ENCODE measurements at places on chromosomes 4 and X.

DNA sequence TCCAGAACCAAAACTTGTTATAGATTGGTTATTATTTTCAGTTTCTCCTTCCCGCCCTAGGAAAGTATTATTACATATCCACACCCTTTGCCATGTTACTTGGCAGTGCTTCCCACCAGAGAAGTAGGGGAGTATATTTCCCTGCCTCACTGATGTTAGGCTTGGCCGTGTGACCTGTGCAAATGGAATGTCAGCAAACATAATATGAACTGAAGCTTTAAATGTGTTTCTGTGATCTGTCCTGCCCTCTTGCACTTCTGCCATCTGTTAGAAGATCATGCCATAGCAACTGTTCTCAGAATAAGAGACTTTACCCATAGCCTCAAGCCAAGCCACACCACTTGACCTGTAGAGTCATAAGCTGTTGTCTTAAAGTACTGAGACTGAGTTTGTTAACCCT is 36.7 kb upstream of the NEUROG2 start:
- peak; percentile 26 for DNase-seq

GRCh38 chr4:19739101-19739651 is 512.5 kb upstream of the SLIT2 start:
- peak; percentile 93 for DNase-seq

DNA sequence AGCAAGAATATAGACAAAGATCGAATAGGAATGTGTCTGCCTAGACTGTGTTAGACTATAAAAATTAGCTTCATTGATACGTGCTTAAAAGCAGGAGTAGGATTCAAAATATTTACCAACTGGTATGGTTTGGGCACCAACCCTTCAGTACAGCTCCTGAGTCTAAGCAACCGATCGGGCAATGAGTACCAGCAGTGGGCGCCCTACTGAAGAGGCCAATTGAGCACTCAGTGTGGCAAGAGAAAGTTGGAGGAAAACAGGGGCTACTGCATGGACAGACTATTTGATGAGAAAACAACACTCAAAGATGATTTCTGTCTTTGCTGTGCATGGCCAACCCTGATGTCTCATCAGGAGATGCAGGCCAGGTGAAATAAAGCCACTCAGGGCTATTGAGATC is 176.0 kb upstream of the NWD2 start:
- DNase-seq, result no peak

GRCh38 chr4:17762726-17763125 is 18.7 kb downstream of the FAM184B start:
- peak; percentile 64 for DNase-seq

- DNase-seq, result no peak
Measured at GRCh38 chr4:8115916-8116315, 42.7 kb downstream of the ABLIM2 start.

DNA sequence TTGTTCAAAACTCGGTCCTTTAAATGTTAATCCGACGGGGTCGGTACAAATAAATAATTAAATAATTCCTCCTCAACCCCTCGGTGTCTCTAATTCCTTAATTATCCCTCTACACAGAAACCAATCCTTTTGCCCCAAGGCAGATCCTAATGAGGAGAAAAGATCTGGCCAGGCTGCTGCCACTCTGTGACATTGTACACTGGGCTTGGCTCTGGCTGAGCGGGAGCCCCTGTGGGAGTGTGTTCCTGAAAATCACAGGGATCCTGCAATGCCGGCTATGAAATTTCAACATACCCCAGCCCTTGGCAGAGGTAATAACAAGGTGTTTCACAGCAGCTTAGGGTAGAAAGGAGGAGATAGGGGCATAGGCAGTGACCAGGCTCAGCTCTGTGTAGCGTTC is 96.0 kb downstream of the DHRSX start:
- DNase-seq, result no peak

All from cardiac fibroblast (primary cell).